ENCODE measurements at places on chromosomes 12 and 14. TPM values are rescaled to one million over a fixed set of nuclear protein-coding genes. Genes with fewer than 3 reads are reported as not detected.

Gene BCL2L14
- total RNA-seq: 7.3 TPM

Gene SPSB2
- total RNA-seq: 1.7 TPM

- H3K4me1 ChIP-seq: peaks cover 14% of the 10 kb centered on the region
- DNase-seq: no peak
- H3K27ac ChIP-seq: no peak overlapping the region
- no peaks in the 10 kb centered on the region for H3K27me3 ChIP-seq
- peaks cover 34% of the 10 kb centered on the region for H3K36me3 ChIP-seq
- H3K4me3 ChIP-seq: no peak overlapping the region
Observed at GRCh38 chr12:50121641-50122040, 9.6 kb downstream of the COX14 start.

GRCh38 chr12:65891219-65891618 lies 66.9 kb downstream of the HMGA2 start:
- peaks cover 18% of the 10 kb centered on the region for H3K27me3 ChIP-seq
- H3K36me3 ChIP-seq: no peaks in the 10 kb centered on the region
- no peak overlapping the region for H3K27ac ChIP-seq
- H3K4me1 ChIP-seq: no peaks in the 10 kb centered on the region
- no peak overlapping the region for H3K4me3 ChIP-seq
- no peak for DNase-seq

- H3K27ac ChIP-seq: no peak overlapping the region
- H3K4me3 ChIP-seq: no peak overlapping the region
- DNase-seq: no peak
- no peaks in the 10 kb centered on the region for H3K4me1 ChIP-seq
- no peaks in the 10 kb centered on the region for H3K27me3 ChIP-seq
Observed at GRCh38 chr12:84596266-84596665, 316.3 kb downstream of the SLC6A15 start.

All from activated CD4-positive, alpha-beta T cell treated with anti-CD3 and anti-CD28 coated beads for 36 hours (primary cell).